ENCODE measurements at places on chromosomes 12 and 14.

- no peak for DNase-seq
Observed at GRCh38 chr12:100058482-100059029, 73.8 kb upstream of the ANKS1B start.

DNA sequence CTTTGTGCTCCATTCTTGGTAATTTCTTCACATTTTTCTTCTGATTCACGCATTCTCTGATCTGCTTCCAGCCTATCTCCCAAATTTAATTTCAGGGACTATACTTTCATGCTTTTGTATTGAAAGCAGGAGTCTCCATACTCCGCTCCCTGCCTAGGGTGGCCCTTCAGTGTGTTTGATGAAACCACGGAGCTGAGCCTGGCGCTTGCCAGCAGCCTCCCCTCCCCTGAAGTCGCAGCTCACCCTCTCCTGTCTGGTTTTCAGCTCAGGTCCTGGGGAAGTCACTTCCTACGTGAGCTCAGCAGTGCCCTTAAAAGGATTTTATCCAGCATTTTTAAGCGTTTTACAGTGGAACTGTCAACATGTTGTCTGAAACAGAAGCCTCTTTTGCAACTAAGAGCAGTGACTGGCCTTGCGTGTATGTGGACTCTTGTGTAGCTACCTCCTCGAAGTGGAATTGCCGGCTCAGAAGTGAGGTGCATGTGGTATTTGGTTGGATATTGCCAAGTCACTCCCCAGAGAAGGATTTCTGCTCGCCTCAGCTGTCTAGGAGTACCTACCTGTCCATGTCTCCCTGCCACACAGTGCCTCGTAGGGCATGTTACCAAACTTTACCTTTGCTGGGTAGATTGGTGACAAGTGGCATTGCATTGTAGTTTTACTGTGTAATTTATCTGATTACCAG is 78.5 kb downstream of the TESC start:
- peak; percentile 29 for DNase-seq

- DNase-seq, result no peak
Observed at GRCh38 chr12:80161612-80162011, 62.3 kb downstream of the OTOGL start.

DNA sequence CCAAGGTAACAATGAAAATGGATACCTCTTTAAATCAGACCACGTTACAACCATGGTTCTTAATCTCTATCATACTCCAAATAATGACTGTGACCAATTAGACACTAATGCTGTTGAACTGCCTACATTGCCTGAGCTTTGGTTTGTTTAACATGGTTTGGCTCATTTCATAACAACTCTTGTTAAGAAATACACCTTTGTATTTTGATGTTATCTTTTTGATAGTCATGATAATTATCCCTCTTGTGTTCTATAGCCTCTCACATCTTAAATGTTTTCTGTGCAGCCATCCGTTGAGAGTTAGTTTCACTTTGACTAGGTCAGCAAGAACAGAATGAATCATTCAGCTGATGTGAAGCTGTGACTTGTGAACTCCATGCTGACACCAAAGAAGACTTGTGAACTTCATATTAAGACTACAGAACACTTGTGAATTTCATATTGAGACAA is 75.5 kb upstream of the RERGL start:
- DNase-seq, result no peak

DNA sequence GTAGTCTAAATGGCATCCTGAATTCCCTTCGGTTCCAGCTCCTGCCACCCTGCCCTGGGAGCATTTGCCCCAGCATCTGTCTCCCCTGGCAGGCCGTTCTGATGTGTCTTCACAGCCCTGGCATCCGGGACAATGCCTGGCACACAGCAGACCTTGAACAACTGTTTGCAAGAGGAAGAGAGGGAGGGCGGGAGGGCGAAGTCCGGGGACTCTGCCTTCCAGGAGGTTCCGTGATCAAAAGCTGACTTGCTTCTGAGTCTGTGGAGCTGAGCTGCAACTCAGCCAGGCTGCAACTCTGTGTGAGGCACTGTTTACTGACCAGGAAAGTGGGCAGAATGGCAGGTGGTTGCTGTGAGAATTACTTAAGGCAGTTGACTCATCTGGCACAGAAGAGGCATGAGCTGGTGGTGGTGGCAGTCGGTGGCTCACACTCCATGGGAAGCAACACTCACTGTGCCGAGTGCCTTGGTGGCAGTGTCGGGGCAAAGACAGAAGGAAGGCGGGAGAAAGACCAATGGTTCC is 61.1 kb upstream of the DLK1 start:
- DNase-seq, result no peak
